ENCODE measurements at places on chromosomes 1 and 21.
A peak's percentile ranks its signal among the peaks of the same experiment; 100 is the strongest.

DNA sequence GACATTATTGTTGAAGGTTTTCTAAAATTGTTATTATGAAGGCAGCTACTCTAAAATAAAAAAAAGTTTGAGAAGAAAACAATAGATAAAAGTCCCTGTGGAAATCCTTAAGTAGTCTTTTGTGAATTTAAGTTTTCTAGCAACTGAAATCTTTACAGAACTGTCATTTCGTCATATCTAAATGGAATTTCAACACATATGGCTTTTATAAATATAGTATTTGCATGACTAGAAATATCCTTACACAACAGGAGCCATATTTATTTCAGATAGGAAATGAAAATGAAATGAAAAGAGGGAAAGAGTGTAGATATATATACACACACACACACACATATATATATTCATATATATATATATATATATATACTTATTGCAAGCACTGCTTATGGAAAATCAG, 204.7 kb upstream of the RGS18 start:
- ATAC-seq = no peak

- no peak for ATAC-seq
These were observed 43.4 kb upstream of the KAZN start for GRCh38 chr1:14555091-14555490.

DNA sequence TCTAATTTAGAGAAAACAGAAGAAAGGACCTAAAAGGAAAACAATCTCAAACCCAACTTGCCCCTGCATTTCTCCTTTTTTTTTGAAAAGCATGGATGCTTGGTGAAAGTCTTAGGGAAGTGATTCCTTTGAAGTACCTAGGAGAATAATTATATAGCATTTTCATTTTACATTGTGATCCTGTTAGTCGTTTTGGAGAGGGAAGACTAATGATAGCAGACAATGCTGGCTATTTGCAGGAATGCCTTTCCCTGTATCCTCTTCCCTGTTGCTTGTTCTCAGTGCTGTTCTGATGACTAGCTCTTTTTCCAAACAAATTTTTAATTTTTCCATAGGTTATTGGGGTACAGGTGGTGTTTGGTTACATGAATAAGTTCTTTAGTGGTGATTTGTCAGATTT, 53.9 kb downstream of the LAMC1 start:
- ATAC-seq = peak; percentile 65

GRCh38 chr1:39886757-39887231, 3.5 kb upstream of the TRIT1 start:
- ATAC-seq = no peak

DNA sequence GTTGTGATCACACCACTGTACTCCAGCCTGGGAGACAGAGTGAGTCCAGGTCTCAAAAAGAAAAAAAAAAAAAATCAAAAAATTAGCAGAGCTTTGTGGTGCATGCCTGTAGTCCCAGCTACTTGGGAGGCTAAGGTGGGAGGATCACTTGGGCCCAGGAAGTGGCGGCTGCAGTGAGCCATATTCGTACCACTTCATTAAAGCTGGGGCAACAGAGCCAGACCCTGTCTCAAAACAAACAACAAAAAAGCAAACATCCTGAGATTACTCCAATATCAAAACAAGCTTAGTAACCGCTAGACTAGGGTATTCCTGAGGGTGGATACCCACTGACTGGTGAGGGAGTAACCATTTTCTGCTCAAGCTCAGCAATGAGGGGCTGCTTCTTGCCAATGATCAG, 12.9 kb upstream of the THRAP3 start:
- ATAC-seq = no peak

GRCh38 chr1:86227026-86227425, 70.5 kb upstream of the COL24A1 start:
- ATAC-seq = no peak

GRCh38 chr21:31665397-31665796, 5.9 kb downstream of the SOD1 start:
- peak; percentile 38 for ATAC-seq

DNA sequence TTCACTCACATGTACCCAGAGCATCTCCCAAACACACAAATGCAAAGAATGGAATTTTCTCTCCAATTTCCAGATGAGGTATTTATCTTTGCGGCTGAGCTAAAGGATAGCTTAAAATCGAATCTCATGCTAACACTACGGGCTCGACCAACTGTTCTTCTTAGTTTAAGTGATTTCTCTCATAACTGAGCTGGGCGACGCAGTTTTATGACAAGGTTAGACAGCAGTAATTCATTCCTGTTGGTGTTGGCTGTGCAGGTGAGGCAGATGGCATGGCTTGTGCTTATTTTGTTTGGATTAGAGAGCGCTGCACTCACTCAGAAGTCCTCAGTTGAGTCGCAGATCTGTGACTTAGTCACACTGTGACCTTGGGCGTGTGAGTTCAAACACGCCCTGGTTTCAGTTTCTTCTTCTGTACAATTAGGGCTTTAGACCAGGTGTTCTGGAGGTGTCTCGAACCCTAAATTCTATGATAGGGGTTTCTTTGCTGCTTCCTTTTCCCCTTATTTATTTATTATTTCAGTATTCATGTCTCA, 41.5 kb upstream of the MRPS6 start:
- ATAC-seq = no peak

GRCh38 chr1:97277891-97278654, 556.5 kb downstream of the PTBP2 start:
- peak; percentile 78 for ATAC-seq

- peak; percentile 62 for ATAC-seq
These were observed at the start of gene MIA3 for GRCh38 chr1:222618001-222618879. Gene MIA3 (plus strand): TSS chr1:222618097. CDS start chr1:222618111, 14 bp downstream.

DNA sequence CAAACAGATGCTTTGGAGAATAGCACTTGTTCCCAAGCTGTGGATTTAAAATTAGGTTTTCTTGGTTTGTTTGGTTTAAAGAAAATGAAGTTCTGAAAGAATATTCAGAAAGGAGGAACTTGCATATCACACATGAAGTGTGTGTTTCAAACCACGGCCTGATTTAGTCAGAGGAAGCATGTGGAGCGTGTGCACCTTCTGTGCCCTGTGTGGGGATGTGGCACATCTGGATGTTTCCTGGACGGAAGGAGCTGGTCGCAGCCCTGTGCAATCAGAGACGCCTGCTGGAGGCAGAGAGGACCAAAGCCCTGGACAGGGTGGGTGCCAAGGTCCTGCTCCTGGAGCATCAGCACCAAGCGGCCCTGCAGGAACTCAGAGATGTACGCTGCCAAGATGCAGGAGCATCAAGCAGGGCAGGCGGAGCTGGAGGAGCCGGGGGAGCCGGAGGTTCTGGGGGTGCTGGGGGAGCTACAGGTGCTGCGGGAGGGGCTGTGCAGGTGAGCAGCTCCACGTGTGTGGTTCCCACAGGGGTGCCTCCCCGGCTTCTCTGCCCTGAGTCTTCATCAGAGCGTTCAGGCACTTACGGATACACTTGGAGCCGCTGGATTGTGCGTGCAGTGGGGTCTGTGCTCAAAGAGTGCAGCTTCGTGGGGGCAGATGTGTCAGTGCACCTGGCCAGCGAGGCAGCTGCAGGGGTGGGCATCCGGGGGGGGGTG, 45.7 kb downstream of the PCNT start:
- ATAC-seq = no peak

GRCh38 chr21:18384771-18385170, 18.8 kb downstream of the TMPRSS15 start:
- ATAC-seq = no peak

- ATAC-seq = no peak
These were observed 5.9 kb upstream of the MXRA8 start for GRCh38 chr1:1364266-1364665.

DNA sequence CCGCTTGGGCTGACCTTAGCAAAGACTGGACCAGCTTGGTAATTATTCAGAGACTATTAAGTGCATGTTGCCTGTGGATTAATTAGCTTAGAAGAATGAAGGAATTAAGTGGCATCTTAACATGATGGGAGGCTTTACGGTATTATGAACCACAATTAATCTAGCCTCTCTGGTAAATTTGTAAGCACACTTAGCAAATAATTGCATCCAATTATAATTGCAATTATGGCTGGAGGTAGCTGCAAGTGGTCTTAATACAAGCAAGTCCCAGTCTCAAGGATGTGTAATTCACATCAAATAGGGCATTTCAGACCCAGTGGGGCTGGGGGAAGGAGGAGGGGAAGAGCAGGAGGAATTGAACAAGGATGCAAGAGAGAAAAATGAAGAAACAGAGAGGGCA, 151.6 kb downstream of the CNIH3 start:
- ATAC-seq = no peak

GRCh38 chr1:64039390-64039926, 164.0 kb upstream of the UBE2U start:
- peak; percentile 88 for ATAC-seq

DNA sequence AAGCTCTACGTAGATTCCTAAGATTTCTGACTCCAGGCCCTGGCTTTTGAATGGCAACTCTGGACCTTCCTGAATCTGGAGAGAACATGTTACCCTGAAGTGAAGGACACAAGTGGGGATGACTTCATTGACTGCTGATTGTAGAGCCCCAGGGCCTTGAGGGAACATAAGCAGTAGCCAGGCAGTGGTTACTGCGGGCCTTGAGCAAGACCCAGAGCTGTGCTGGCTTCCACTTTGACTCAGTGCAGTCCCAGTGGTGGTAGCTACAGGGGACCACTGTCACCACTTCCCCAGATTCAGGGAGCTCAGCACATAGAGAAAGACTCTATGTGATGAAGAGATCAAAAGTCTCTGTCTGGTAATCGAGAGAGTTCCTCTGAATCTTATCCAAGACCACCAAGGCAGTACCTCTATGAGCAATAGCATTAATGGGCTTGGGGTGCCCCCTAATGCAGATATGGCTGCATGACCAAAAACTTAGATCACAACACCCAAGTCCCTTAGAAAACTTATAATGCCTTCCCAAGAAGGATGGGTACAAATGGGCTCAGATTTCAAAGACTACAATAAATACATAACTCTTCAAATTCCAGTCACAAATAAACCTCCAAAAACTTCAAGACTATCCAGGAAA, 1278.3 kb downstream of the AMY1C start:
- ATAC-seq = no peak

GRCh38 chr1:43034778-43035177, 76.1 kb upstream of the SLC2A1 start:
- no peak for ATAC-seq

DNA sequence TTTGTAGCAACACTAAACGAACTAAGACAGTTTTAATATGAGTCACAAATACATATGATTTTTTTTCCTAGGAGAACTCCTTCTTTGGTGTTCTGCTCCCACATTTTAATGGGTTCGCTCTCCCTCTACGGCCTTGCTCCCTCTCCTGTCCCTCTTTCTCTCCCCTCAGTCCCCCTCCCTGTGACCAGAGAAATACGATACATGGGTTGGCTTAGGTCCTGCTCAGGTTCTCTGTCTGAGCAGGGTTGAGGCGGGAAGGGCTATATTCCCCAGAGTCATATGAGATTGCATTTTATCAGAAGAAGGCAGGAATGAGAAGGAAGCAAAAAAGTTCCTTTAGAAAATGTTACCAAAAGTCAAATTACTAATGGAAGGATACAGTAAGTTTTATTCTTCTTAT, 44.6 kb downstream of the UBE2U start:
- no peak for ATAC-seq

DNA sequence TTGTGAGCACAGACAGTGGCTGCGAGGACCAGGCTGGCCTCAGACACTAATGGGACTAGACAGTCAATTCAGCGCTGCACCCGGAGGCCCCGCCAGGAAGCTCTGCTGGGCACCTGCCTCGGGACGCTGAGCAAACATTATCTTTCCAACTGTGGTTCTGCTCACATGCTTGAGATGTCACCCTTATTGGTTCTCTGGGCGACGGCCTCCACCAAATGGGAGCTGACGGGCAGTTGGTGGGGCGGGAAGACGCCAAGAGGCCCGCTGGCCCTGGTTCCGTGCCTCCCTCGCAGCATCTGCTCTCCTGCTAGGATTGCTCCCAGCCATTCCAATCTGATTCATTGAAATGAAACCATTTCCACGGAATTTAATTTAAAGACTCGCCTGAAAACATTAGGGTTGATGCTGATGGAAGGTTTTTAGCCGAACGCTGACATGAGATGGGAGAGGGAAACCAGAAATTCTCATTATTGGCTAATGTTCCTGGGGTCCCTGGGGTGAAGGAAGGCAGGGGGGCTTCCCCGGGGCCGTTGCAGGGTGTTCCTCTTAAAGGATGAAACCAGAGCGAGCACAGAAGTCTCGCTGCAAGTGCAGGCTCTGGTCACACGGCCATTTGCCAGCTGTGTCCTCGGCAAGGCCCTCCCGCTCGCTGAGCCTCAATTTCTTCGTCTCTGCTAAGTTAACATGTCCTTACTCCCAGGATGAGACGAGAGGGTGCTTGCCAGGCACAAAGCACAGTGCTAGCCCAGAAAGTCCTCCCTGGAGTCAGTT, 512.2 kb downstream of the NPHP4 start:
- ATAC-seq = no peak

- ATAC-seq = no peak
These were observed 255.3 kb downstream of the PDE4B start for GRCh38 chr1:66048011-66048410.

DNA sequence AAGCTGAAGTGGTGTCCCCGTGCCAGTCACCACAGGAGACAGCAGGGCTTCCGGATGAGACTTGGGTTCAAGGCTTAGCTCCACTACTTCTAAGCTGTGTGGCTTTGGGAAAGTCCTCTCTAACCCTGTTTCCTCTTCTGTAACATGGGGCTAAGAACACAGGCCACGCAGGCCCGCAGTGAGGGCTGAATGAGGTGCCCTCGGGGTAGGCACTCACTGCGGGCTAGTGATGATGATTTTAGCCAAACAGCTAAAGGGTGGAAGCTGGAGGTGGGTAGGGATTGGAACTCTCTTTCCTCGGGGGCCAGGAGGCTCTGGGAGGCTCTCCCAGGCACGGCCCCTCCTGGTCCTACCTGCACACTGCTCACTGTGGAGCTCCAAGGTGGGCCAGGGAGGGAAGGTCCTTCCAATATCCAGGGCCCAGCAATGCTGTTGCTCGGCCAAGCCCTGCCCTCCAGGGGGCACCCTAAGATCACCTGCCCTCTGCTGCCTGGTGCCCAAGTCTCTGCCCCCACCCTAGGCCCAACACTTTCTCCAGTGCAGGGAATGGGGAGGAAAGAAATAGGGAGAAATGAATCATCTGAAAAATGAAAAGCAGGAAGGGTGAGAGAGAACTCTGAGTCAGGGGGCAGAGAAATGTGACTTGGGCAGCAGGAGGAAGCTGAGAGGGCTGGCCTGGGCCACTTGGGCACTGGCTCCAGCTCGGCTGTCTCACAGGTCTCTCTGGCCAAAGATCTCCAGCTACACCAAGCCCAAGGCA, 19.2 kb upstream of the EVA1B start:
- peak; percentile 91 for ATAC-seq

Data from SK-N-SH treated with all-trans-retinoic acid at 6 μM for 48 hours (cell line).